ENCODE measurements at places on chromosomes 13 and 19. TPM values are rescaled to one million over a fixed set of nuclear protein-coding genes. Genes with fewer than 3 reads are reported as not detected.

GRCh38 chr13:94063848-94064247 is 415.6 kb downstream of the DCT start:
- no peak for DNase-seq

DNA sequence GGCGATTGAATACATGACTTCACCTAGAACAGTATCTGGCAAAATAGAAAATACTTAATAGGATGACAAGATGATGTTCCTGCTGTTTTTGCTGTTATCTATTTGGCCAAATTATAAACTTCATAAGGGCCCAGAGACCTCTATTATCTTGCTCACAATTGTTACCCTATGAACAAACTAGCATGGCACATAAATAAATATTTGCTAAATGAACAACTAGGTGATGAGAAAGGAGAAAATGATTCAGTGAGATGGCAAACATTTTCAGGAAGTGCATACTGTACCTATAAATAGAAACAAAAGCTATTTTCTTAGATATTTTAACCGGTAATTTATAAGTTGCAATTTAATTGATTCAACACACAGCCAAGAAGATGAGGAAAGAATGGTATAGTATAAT is 78.4 kb downstream of the FAM216B start:
- no peak for DNase-seq

PSG3 gene
- total RNA-seq: not detected

DNA sequence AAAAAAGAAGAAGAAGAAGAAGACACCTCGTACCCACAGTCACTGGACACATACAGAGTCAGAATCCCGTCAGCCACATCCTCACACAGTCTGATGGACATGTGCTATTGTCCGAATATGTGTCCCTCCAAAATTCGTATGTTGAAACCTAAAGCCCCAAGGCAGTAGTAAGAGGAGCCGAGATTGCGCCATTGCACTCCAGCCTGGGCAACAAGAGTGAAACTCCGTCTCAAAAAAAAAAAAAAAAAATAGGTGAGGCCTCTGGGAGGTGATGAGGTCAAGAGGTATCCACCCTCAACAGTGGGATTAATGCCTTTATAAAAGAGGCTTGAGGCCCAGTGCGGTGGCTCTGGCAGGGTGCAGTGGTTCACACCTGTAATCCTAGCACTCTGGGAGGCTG is 2.6 kb upstream of the DENND1C start:
- DNase-seq: no peak

GRCh38 chr13:36251526-36251925 is 37.2 kb upstream of the SOHLH2 start:
- DNase-seq: no peak

DNA sequence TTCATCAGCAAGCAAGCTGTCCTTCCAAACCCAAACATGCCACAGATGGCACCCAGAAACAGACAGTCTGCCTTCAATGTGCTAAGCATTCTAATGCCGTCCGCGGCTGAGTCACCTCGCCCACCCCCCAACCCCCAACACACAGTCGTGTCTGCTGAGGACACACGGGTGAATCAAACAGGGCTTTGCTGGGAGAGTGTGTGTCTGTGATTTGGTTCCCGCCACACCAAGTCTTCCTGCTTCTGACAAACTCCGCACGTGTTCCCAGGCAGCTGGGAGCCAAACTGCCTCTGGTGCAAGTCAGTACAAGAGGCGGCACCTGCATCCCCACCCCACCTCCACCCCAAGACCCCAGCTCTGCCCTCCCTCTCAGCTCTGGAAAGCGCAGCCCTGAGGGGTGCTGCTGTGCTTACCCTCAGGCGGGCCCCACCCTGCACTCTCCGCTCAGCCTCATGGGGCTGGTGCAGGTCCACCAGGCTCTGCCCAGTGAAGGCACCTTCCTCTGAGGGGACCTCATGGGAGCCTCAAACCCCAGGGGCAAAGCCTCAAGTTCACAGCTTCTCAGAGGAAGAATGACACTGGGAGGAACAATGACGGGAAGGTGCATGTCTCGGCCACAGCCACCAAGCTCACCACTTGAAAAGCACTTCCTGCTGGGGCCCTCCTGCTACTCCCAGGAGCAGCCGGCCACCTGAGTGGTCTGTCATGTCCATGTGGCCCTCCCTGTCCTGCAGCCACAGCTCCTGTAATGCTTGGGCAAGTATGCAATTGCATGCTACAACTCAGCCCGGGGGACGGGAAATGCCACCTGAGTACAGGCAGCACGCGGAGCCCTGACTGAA is 15.0 kb upstream of the SLC35E1 start:
- no peak for DNase-seq

GRCh38 chr19:17872251-17873001 is 681 bp downstream of the SLC5A5 start:
- DNase-seq: no peak

LYL1 gene
- 2.7 TPM for total RNA-seq

CGB3 gene
- total RNA-seq: not detected

DNA sequence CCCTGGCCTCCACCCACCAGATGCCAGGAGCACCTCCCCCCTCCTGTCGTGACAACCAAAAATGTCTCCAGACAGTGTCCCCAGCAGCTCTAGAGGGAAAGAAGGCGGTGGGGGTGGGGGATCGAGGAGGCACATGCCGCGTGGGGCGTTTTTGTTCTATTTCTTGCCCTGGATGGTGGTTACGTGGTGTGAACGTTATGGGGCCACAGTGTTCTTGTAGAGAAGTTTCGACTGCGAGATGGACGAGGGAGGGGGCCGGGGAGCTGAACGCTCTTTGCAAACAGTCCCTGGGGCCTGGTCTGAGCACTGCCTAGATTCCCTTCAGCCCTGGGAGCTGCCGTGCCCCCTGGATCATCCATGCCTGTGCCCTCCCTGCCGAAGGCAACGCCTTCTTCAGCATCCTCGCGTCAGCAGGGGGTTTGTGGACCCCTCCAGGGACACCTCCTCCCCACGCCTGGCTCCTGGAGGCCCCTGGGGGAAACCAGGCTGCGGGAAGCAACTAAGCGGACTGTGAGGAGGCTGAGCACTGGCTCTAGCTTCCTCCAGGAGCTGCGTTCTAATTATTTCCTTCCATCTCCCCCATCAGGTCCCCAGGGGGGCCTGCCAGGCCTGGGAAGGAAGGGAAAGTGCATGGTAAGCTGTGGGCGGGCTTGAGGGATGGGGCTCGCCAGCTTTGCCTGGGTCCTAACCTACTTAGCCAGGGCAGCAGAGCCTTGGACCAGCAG is 131.5 kb downstream of the IER2 start:
- no peak for DNase-seq

GRCh38 chr19:31534786-31535657 is 185.8 kb upstream of the TSHZ3 start:
- no peak for DNase-seq

- peak; percentile 37 for DNase-seq
Observed at GRCh38 chr19:3976495-3977241, 5.8 kb upstream of the DAPK3 start.

ZNF560 gene
- not detected for total RNA-seq

DNA sequence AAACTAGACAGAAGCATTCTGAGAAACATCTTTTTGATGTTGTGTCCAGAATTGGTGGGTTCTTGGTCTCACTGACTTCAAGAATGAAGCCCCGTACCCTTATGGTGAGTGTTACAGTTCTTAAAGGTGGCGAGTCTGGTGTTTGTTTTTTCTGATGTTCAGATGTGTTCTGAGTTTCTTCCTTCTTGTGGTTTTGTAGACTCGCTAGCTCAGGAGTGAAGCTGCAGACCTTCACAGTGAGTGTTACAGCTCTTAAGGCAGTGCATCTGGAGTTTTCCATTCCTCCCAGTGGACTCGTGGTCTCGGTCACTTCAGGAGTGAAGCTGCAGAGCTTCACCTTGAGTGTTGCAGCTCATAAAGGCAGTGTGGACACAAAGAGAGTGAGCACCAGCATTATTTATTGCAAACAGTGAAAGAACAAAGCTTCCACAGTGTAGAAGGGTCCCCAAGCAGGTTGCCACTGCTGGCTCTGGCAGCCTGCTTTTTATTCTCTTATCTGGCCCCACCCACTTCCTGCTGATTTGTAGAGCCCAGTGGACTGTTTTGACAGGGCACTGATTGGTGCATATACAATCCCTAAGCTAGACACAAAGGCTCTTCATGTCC is 1820.8 kb downstream of the UQCRFS1 start:
- peak; percentile 2 for DNase-seq

DNA sequence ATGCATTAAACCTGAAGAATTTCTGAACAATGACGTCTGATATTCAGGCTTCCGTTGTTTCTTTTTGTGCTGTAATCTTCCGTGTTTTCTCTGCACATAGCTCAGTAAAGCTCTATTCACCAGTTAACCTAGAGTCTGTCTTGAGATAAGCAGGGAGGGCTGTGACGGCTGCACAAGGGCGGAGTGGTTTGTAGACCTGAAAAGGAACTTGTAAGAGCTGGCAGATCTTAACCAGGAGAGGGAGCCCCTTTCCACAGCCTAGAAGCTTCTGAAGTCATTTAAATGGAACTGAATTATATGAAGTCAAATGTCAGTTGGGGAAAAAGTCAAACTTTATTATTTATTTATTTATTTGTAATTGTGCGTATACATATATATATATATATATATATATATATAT is 27.5 kb downstream of the DPRX start:
- no peak for DNase-seq

DNA sequence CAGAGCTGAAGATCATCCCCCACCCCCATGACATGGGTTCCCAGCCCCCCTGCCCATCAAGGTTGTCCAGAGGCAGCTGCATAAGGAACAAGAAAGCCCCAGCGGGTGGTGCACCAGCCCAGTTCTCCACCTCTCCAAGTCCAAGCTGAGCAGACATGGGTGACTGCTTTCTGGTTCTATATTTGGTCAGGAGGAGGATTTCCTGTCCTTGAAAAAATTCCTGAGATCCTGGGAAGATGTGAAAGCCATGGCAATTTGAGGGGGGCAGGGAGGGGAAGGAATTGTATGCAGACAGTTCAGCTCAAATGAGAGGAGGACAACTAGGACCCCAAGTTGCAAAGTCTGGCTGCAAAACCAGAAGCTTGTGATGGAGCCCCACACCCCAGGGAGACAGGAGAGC is 55.4 kb upstream of the ADGRE5 start:
- no peak for DNase-seq

DNA sequence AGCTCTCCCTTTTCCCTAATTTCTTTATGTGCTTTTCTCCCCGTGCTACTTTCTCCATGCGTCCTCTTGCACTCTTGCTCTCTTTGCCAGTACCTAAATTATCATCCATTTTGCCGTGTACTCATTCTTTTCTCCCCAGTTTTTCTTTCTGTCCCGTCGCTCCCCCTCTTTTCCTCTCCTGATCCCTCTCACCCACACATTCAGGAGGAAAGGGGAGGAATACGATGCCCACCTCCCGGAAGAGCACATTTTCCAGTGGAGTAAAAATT is 821 bp downstream of the ZNF616 start:
- DNase-seq: no peak

CRX gene
- total RNA-seq: not detected

DNA sequence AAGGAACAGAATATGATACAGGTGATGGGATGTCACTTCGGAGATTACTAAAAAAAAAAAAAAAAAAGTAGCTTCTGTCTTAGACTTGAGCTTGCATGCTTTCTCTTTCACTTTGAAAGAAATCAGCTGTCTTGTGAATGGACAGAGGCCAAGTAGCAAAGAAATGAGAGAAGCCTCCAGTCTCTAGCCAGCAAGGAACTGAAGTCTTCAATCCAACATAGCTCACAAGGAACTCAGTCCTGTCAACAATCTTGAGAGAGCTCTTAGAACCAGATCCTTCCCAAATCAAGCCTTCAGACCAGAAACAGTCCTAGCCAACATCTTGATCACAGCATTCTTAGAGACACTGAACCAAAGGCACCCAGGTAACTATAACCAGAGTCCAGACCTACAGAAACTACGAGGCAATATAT is 7.7 kb downstream of the N4BP2L2 start:
- DNase-seq: no peak

TMEM221 gene
- total RNA-seq: not detected

DNA sequence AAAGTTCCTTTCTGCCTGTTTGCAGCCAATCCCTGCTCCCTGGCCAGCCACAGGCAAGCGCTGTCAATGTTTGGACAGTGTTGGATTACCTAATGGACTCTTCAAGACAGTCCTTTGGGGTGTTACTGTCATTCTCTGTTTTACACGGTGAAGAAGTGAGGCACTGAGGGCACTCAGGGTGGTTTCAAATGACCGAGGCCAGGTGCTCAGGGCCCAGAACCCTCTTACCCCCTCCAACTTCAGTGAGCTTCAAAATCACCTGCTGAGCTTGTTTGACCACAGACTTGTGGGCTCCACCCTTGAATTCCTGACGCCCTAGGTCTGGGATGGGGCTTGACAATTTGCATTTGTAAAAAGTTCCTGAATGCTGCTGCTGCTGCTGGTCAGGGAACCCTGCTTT is 97.9 kb downstream of the GGACT start:
- no peak for DNase-seq

DNA sequence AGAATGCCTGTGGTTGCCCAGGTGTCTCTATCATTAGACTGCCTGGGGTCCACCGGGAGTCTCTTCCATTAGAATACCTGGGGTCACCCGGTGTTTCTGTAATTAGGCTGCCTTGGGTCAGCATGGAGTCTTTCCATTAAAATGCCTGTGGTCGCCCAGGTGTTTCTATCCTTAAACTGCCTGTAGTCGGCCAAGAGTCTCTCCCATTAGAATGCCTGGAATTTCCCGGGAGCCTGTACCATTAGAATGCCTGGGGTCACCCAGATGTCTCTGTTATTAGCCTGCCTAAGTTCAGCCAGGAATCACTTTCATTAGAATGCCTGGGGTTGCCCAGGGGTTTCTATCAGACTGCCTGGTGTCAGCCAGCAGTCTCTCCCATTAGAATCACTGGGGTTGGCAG is 1492.8 kb downstream of the UQCRFS1 start:
- DNase-seq: no peak

- no peak for DNase-seq
Observed at GRCh38 chr13:23963947-23964346, 66.6 kb upstream of the C1QTNF9B start.

- DNase-seq: no peak
Observed at GRCh38 chr19:10800488-10800887, 35.5 kb downstream of the TMED1 start.

GRCh38 chr19:18796239-18796638 is 5.1 kb upstream of the COMP start:
- no peak for DNase-seq

GRCh38 chr13:66585669-66586203 is 644.4 kb downstream of the PCDH9 start:
- no peak for DNase-seq

- no peak for DNase-seq
Observed at GRCh38 chr19:3613818-3614661, 7.4 kb upstream of the TBXA2R start.

FFAR3 gene
- total RNA-seq: 0.17 TPM

DNA sequence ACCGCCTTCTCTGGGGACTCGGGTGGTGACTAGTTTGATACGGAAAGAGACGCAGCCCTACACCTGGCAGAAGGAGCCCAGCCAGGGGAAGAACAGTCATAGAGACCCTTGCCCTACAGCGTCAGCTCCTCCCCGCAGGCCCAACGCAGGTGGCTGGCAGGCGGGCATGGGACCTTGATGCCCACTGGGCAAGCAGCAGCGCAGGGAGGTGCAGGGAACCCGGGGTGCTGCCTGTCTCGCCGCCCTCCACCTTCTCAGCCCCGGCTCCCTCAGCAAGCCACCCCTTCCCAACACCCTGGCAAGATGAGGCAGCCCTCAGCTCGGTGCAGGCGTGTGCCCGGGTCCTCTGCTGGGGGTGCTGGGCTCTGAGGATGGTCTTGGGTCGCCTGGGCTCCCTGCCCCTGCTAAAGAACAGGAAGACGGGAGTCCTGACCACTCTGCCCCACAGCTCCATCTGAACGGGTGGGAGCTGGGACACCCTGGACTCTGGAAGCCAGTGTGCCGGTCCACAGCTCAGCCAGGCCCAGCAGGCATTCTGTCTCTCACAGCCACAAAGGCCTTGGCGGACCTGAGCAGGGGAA is 9.0 kb downstream of the MIER2 start:
- DNase-seq: no peak

All from psoas muscle (tissue), 8 donors.